ENCODE measurements at places on chromosomes 7 and 10. TPM values are rescaled to one million over a fixed set of nuclear protein-coding genes. Genes with fewer than 3 reads are reported as not detected.

GRCh38 chr10:73593110-73593509 lies 2.0 kb upstream of the USP54 start:
- DNase-seq = no peak

Gene SUFU
- 18.2 TPM for polyA plus RNA-seq

DNA sequence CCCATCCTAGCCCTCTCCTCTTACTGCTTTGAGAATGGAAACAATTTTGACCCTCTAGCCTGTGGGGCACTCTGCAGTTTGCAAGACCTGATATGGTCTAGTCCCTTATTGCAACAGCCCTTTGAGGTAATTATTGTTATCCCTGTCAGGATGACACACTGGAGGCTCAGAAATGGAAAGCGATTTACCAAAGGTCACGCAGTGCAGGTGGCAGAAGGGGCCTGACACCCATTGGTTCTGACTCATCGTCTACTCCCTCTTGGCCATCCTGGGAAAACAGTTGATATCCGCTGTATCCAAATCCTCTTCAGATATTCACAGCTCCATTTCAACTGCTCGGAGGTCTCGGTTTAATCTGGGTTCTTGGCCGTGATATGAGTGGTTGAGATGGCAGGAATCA lies 44.7 kb upstream of the AQP1 start:
- DNase-seq = peak; percentile 58

Gene HMX2
- polyA plus RNA-seq = not detected

Gene PARP12
- 8.9 TPM for polyA plus RNA-seq

Gene SLC18A3
- 8.1 TPM for polyA plus RNA-seq

DNA sequence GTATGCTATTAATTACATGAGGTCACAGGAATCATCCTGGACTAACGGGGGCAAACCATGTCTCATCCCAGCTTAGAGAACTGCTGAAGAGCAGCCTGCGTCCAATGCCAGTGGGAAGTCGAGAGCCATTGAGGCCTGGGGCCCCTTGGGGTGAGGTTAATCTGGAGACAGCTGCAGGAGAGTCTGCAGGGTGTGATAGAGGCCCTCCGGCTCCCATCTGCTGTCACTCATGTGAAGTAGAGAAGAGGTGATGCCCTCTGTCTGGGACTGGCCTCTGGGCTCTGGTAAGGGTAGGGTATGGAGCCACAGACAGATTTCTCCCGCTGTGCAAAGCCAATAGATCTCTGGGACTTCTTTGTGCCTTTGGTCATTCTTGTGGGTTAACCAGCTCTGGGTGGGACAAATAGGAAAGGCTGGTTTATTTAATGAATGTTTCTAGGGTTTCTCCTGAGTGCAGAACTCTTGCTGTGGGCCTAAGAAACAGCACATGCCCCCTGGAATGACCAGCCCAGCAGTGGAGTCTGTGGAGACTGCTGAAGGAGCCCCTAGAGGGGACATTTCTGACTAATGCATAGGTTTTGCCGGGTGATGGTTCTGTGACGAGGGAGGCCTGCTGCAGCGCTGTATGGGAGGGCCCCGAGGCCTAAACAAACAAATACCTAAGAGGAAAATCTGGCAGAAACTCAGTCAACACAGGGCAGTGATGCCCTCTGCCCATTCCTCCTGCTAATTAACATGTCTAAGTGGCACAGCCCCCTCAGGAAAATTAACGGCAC lies 34.5 kb downstream of the CRHR2 start:
- DNase-seq = no peak

DNA sequence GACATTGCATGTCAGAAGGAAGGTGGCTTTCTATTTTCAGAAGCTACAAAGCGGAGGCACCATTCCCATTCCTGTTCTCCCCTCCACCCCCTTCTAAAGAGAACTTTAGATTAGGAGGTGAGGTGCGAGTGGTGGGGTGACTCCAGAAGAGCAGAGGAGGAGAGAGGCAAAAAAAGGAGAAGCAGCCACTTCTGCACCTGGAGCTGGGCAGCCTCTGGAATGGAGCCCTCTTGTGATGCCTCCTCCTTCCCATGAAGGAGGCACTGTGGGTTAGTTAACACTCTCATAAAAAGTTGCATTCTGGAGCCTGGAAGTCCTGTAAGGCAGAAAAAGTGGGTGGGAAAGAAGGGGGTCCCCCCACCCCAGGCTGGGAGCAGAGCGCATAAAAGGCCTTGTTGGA lies 4.8 kb downstream of the PTF1A start:
- no peak for DNase-seq

Gene BTBD16
- 0.74 TPM for polyA plus RNA-seq

GRCh38 chr10:107083388-107084009 lies 81.0 kb downstream of the SORCS1 start:
- no peak for DNase-seq

Gene ELN
- 42.5 TPM for polyA plus RNA-seq

GRCh38 chr10:111357859-111358258 lies 281.0 kb downstream of the ADRA2A start:
- DNase-seq = no peak

DNA sequence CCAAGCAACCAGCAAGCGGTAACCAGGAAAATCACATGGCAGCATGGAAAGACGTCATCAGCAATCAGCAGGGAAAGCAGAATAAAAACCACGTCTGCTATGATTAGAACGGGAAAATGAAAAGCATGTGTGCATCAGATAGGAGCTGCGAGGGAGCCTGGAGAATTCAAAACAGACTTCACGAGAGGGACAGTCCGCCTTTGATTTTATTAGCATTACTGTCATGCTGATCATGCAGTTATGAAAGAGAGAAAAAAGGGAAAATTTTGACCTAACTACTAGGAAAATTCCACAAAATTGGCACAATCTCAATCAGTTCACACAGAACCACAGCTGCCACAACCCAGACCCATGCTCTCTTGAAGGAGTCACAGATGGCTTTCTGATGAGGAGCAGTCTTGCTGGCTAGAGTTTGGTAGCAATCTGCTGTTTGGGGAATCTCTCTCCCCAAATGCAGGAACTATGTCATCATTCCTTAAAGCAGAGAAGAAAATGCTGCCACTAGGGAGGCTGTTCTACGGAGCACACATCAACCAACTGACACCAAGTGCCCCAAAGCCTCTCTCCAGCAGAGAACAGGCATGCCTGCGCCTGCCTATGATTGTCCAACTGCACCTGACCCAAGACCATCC lies 295.9 kb downstream of the TNS3 start:
- DNase-seq = no peak

DNA sequence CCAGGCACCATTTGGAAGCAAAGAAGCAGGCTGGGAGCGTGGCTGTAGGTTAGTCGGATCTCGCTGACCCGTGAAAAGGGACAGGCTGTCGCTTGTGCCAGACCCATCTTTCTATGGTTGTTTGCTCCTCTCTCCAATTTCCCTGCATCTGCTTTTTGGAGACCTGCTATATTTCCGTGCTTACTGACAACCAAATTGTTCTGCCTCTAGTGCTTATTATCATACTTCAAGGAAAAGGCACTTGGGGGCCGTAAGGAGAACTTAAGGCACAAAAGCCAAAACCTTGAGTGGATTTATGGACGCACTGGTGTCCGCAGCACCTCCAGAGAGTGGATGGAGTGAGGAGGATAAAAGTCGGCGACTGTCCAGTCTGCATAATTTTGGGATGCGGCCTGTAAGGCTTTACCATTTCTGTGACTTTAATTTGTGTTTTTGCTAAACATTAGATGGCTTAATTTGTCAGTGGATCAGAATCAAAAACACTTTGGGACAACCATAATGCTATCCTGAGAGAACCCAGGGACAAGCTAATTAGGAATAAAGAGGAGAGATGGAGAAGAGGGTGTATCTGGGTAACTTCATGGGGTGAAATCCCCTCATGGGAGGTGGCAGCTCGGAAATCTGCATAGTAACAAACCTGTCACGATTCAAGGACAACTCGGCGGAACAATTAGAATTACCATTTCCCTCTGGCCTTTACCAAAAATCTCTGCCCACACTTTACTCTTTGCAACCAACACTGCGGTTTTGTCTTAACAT lies 206.7 kb downstream of the HDAC9 start:
- no peak for DNase-seq

Gene ANKRD1
- polyA plus RNA-seq = 49.5 TPM

DNA sequence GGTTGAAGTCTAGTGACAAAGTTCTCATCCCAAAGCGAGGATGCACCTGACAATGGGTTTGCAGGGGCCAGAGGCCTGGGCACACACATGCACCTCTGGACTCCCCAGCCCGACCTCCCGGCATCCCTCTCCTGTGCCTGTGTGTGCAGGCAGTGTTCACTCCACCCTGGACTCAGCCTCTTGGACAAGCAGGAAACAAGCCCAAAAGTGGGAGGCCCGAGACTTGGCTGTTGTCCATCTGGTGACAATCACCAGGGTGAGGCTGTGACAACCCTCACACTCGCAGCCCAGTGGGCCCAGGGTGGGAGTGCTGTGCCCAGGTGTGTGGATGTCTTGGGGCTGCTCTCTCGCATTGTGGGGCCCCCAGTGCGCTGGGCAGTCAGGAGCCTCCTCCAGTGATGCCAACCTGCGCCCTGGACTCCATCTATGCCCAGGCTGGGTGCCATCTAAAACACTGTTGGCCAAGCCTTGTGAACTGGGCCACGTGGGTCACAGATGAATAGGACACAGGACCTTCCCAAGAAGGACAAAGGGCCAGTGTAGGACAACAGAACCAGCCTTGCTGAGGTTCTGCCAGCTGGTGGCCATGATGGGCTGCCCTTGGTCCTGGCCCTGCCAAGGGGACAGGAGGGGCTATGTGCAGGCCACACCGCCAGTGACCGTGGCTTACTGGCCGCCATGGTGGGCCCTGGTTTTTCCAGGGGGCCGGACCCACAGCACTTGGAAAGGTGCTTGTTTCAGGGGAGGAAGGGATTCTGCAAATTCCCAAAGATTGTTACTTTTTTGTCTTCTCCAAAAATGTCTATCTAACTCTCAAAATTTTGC lies 144.3 kb downstream of the TCERG1L start:
- no peak for DNase-seq

DNA sequence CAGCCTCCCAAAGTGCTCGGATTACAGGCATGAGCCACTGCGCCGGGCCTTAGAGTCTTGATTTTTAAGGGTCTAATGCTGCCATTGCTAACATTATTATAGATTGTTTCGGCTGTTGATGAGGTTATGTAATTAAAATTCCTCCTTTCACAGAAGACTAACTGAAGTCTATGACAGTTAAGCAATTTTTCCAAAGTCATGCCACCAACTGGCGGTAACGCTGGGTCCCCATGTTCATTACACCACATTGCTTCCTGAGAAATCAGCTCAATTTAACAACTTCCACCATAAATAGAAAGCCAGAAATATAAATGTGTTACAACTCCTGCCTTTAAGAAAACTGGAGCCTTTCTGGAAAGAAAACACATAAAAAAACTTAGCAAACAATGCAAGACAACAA lies 3.5 kb downstream of the ERLIN1 start:
- no peak for DNase-seq

Data from hepatocyte (in vitro differentiated cells).